CD4-positive, alpha-beta T cell treated with Interleukin-15 for 4 hours (primary cell): ENCODE measurements at places on chromosomes 3 and 15.
A peak's percentile ranks its signal among the peaks of the same experiment; 100 is the strongest.

DNA sequence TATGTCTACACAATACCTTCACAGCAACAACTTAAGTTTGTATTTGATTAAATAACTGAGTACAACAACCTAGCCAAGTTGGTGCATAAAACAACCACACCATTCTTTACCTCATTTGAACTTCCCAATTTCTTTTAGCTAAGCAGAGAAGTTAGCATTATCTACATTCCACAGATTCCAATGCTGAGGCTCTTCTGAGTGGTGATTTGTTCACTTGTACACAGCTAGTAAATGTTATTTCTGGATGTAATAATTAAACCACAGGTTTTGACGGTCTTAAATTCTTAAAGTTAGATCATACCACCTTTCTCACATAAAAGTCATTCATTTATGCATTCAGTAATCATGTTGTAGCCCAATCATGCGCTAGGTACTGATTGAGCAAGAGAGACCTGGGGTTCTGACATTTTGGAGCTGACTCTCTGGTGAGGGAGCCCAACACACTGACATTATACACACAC lies 102.5 kb downstream of the SST start:
- DNase-seq, result no peak

DNA sequence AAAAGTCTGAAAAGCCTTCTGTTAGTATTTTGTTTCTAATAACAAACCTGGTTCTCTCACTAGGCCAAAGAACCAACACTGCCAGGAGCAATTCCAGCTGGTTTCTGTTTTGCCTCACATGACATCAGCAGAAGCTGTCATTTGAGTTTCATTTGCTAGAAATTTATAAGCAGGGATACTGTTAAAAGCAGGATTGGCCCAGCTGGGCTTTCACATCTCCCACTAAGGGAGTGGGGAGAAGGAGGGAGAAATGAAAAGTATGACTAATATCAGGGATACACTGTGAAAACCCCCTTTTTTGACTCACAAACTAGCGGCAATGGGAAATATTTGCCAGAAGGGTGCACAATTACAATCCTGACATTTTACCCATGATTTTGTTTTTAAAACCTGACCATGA lies 5.3 kb downstream of the CCDC80 start:
- DNase-seq, result no peak

DNA sequence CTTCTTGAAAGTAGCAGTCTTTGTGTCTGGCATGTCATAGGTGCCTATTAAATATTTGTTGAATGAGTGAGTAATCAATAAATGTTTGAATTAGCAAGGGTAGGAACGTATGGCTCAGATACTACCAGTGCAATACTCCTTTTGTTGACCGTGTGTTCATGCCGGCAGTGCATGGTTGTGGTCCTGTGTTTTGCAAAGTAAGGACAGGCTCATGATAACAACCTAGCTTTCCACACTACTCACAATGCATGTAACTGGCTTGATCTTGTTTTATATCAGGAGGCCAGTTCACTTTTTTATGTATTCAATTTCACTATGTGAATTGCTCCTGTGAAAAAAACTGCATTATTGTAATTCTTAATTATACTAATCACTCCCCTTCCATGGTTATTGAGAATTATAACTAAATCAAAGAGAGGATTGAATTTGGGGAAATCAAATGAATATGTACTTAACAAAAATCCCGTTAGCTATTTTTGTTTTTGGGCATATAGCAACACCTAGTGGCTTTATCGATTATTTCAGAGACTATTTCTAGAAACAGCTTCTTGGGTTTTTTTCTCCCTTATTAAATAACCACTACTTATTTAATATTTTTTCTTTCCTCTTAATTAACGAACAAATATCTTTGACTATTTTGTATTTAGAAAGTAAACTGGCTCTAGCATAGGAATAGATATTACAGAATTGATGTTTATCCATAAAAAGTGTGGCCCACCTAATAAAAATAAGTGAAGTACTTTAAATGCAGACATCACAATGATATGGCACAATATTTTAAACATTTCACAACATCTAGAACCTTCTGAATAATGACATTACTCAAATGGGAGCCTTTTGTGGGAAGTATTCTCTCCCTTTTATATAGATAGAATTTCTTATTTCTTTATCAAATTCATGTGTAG lies 218.5 kb downstream of the BBX start:
- DNase-seq, result peak; percentile 16

- DNase-seq, result no peak
These were observed 3.0 kb upstream of the BUB1B start for GRCh38 chr15:40157778-40158447.

- no peak for DNase-seq
These were observed 121.6 kb downstream of the TMEM108 start for GRCh38 chr3:133159498-133160475.

GRCh38 chr15:58115692-58116091 lies 22.5 kb upstream of the AQP9 start:
- no peak for DNase-seq

GRCh38 chr3:94912656-94913055 lies 849.8 kb downstream of the NSUN3 start:
- DNase-seq, result no peak

DNA sequence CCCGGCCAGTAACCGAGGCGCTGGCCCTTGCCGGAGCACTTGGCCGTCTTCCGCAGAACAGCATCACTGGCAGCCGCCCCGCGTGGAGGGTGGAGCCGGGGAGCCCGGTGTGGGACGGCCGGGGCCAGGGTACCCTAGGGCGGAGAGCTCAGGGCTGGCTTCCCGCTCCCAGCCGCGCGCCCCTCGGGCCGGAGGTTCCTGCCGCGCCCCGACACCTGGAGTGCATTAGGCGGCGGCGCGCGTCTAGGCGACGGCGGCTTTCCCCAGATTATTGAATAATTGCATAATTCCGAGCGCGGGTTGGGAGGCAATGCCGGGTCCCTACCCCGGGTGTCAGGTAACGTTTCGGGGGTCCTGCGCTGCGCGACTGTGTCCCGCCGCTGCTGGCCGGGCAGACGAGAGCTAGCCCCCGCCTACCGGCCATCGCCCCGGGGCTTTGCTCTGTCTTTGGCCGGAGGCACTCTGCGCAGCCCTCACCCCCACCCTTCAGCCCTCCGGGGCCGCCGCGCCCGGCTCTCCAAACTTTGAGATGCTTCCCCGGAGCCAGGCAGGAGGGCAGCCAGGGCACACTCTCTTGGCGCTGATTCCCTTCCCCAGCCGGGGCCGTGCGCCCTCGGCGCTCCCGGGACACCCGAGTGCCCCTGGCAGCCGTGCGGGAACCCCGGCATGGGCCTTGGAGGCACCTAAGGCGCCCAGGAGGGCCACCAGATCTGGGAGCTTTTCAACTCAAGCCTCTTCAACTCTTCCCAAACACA lies 749 bp downstream of the ITGA11 start:
- DNase-seq, result no peak

GRCh38 chr3:72590732-72591221 lies 257.5 kb downstream of the SHQ1 start:
- DNase-seq, result no peak

DNA sequence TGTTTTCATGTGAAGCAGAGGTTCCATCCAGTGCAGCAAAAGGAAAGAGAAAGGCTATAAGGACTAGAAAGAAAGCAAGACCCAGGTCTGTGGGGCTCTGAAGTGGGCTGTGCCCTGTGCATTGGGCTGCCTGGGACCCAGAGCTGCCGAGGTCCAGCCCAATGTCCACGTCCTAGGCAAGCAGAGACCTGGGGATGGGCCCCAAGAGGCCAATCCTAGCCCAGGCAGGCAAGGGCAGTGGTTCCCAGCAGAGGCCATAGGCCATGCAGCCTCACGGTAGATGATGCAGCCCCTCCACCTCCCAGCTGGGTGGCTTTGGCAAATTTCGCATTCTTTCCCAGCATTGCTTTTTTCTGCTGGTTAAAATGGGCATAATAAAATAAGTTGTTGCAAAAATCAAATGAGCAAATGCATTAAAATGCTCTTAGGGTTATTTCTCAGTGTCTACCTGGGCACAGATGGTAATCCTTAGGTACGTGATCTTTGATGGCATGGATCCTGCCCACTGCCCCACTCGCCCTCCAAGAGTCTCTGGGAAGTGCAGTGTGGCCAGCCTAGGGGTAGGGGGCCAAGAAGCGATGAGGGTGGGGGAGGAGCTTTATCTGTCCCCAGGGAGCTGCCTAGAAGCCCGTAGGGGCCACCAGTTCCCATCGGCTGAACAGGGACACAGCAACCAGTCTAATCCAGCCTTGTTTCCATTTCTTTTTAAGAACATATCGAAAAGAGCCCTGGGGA lies 22.3 kb upstream of the GP9 start:
- DNase-seq, result no peak

- DNase-seq, result no peak
These were observed 5.3 kb upstream of the VIPR1 start for GRCh38 chr3:42497009-42497731.
